Stimulated activated CD4-positive, alpha-beta T cell treated with anti-CD3 and anti-CD28 coated beads, TNF-alpha, amount 100 ng/mL, for 4 hours (primary cell): ENCODE measurements at places on chromosomes 1 and 21.

GRCh38 chr1:17293681-17294425 lies 14.1 kb upstream of the PADI4 start:
- no peak for DNase-seq

DNA sequence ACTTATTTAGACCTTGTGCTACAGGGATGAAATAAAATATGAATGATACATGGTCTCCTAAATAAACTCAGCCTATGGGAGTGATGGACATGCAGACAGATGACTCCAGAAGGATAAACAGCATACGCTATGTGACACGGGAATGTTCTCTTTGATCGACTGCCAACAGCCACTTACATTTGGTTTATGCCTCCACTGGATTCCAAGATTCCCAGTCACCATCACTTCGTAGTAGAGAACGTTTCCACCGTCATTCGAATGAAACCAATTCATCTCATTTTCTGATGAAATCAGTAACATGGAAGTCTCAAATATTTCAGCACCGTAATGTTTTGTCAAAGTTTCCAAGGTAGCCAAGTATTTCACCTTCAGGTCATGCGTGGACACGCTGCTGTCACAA lies 99.7 kb downstream of the JAK1 start:
- no peak for DNase-seq

DNA sequence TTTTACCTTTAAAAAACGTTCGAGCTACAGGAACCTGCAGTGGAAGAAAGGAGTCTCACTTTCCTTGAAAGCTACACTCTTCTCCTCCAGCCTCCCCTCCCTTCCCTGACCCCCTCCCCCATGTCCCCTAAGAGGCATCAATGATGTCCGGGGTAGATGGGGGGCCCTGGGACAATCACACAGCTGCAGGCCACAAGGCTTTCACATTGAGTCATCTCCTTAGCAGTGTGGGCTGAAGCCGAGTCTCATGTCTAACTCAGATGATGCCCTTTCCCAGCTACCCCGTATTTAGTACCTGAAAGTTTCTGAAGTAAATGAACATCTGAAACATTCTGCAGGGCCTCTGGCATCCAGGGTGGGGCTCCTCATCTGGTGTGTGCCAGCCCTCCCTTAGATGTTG lies 6.3 kb upstream of the GPR25 start:
- DNase-seq: no peak

GRCh38 chr1:228998179-228998578 lies 262.9 kb downstream of the RHOU start:
- no peak for DNase-seq

DNA sequence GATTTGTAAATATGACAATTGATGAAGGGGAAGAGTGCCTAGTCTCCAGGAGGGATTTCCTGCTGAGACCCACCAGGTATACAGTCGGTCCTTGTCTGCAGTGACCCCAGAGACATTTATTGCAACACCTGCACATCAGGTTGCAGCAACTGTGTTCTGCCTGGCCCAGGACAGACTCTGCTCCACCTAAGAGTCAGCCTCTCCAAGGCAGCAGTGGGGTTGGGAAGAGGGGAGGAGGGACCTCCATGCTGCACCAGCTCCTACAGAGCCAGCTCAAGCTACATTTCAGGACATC lies 120.4 kb upstream of the IRF2BP2 start:
- DNase-seq: no peak

- no peak for DNase-seq
These were observed 86.5 kb downstream of the ITPKB start for GRCh38 chr1:226652613-226653012.

- no peak for DNase-seq
These were observed 550.9 kb downstream of the SMYD3 start for GRCh38 chr1:245956225-245956624.

DNA sequence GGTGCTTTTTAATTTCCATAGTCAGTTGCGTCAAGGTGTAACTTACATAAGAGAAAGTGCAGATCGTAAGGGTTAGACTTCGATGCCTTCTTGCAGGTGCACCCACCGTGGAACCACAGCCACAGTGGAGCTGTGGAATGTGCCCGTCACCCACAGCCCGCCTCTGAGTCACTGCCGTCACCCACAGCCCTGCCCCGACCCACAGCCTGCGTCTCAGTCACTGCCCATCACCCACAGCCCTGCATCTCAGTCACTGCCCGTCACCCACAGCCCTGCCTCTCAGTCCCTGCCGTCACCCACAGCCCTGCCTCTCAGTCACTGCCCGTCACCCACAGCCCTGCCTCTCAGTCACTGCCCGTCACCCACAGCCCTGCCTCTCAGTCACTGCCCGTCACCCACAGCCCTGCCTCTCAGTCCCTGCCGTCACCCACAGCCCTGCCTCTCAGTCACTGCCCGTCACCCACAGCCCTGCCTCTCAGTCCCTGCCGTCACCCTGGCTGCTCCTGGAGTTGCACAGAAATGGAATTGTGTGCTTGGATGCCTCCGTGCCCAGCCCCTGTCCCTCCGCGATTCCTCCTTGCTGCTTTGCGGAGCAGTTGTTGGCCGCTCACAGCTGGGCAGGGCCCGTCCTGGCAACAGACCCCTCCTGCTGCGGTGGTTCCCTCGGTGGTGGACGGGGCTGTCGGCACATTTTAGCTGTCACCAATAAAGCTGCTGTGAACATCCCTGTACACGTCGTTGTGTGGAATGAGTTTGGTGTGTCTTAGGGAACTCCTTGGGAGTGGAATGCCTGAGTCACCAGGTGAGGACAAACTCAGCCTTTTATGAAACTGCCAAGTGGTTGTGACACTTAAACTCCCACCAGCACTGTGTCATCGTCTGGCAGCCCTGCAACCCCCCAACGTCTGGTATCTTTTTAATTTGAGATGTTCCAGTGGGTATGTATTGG lies 44.9 kb upstream of the COL6A2 start:
- no peak for DNase-seq

- no peak for DNase-seq
These were observed 9.5 kb downstream of the ATP1B1 start for GRCh38 chr1:169115891-169116585.

GRCh38 chr1:33180226-33180910 lies 1.5 kb downstream of the TRIM62 start:
- peak; percentile 4 for DNase-seq

GRCh38 chr1:14786109-14786675 lies 187.7 kb downstream of the KAZN start:
- DNase-seq: no peak

GRCh38 chr1:921011-921837 lies 2.5 kb upstream of the SAMD11 start:
- no peak for DNase-seq

GRCh38 chr1:9374748-9375341 lies 82.2 kb downstream of the SPSB1 start:
- no peak for DNase-seq

GRCh38 chr1:51313961-51314777 lies 16.2 kb downstream of the TTC39A start:
- no peak for DNase-seq

DNA sequence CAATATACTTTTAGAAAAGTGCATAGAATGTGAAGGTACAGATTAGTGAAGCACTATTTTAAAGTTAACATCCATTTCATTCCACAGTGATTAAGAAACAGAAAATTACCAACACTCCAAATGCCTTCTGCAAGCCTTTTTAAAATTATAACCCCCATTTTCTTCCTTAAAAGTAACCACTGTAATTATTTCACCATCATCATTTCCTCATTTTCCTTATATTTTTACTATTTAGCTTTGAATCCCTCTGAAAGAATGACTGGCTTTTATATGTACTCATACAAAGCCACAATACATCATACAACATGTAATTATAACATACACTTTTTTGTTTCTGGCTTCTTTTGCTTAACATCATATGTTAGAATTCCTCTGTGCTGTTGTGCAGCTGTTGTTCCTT lies 6.5 kb upstream of the NEGR1 start:
- no peak for DNase-seq

- no peak for DNase-seq
These were observed 58.8 kb upstream of the AJAP1 start for GRCh38 chr1:4595341-4596225.

DNA sequence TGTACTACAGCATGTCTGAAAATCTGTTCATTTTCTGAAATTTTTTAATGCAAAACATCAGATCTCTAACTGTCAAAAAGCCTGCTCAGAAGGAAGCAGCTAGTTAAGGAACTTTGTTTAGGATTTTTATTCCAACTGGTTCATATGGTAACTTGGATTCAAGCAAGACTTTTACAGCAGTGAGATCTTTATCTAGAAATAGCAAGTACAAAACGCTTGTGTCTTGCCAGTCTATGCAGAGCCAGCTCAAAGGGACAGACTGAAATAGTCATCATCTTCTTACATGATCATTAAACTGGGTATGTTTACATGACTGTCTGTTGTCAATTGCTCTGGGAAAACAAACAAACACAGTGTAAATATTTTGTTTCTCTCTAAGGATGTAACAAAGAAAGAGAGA lies 37.6 kb downstream of the DDAH1 start:
- no peak for DNase-seq

GRCh38 chr21:38134084-38134873 lies 122.5 kb upstream of the KCNJ15 start:
- DNase-seq: no peak
